ENCODE measurements at places on chromosomes 16 and 17.

- no peak for DNase-seq
Measured at GRCh38 chr16:88316941-88317612, 65.7 kb upstream of the ZNF469 start.

DNA sequence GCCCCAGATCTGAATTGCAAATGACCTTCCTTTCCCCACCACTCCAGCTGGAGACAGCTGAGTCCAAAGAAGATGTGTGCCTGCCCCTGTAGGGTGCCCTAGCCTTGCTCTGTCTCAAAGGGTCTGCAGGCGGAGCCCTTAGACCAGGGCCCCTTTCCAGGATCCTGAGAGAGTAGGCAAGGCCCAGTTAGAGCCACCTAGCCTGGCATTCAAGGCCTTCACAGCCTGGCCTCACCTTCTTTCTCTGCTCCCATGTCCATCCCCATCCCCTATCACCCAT, 66.6 kb upstream of the LHX1 start:
- no peak for DNase-seq

DNA sequence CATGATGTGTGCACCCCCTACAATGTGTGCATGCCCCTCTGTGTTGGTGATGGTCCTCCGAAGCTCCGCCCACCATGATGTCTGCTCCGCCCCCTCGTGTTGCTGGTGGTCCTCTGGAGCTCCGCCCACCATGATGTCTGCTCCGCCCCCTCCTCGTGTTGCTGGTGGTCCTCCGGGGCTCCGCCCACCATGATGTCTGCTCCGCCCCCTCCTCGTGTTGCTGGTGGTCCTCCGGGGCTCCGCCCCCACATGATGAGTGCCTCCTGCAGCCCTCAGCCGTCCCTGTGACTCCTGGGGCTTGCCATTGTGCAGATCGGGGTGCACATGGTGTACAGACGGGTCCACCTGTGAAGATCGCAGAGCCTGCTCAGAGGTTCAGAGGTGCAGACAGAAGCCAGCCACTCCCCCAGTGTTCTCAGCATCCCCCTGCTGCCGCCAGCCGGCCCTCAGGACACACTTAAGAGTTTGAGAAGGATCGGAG, 129.1 kb upstream of the CHMP6 start:
- DNase-seq, result no peak

DNA sequence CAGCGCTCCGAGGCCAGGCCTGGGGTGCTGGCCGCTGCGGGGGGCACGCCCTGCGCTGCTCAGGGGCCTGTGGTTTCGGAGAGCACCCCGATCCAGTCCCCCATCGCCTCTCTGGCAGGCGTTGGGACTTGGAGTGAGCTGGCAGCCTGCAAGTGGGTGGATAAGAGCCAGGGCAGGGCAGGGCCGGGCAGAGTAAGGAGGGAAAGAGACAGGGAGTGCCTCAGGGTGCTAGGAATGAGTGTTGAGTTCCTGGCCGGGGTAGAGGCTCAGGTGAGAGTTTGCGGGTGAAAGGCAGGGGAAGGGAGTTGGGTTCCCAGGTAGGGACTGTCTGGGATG, 1.3 kb downstream of the CDH13 start:
- peak; percentile 42 for DNase-seq

GRCh38 chr17:66963521-66963908, 992 bp upstream of the CACNG4 start:
- no peak for DNase-seq

GRCh38 chr17:8118769-8119580, 661 bp upstream of the ALOXE3 start:
- DNase-seq, result peak; percentile 89

GRCh38 chr16:85611194-85611443, 2.0 kb upstream of the GSE1 start:
- no peak for DNase-seq

DNA sequence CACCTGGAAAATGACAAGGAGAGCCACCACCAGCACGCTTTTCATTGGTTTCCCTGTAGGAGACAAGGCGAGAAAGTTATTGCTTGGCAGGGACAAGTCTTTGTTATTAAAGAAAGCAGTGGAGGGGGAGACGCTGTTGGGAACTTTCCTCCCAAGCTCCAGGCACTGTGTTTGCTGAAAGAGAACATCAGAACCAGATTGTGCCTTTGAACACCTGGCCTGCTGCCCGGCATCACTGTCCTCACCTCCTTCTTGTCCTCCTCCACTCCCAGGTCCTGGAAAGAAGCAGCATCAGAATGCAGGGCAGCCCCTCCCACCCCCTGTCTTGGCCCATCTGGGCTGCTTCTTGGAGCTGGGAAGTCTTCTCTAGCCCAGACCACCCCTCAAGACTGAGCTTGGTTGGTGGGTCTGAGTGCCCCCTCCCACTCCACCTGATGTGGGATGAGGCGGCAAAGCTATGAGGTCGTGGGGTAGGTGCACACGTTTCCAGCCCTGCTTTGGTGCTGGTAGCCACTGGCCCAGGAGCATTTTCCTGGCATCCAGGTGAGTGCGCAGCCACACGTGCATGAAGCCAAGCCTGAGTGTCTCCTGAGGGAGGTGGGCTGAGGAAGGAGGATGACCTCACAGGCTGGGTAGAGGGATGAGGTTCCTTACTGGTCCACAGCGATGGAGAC, 6.2 kb downstream of the CCR7 start:
- DNase-seq, result no peak

DNA sequence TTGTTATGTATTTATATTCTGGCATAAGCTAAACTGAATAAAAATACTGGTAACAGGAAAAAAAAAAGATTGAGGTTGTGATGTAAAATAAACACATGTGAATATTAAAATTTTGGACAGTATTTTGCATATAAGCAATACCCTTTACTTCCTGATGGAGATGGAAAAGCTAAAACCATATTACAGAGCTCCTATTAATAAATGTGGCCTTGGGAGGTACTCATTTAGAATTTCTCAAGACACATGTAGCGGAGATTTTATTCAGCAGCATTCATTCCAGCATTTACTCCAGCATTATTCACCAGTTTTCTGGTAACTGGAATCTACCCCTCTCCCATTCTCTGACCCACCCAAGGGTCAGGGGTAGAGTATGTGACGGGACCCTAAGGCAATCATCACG, 94.3 kb upstream of the AXIN2 start:
- DNase-seq, result no peak

DNA sequence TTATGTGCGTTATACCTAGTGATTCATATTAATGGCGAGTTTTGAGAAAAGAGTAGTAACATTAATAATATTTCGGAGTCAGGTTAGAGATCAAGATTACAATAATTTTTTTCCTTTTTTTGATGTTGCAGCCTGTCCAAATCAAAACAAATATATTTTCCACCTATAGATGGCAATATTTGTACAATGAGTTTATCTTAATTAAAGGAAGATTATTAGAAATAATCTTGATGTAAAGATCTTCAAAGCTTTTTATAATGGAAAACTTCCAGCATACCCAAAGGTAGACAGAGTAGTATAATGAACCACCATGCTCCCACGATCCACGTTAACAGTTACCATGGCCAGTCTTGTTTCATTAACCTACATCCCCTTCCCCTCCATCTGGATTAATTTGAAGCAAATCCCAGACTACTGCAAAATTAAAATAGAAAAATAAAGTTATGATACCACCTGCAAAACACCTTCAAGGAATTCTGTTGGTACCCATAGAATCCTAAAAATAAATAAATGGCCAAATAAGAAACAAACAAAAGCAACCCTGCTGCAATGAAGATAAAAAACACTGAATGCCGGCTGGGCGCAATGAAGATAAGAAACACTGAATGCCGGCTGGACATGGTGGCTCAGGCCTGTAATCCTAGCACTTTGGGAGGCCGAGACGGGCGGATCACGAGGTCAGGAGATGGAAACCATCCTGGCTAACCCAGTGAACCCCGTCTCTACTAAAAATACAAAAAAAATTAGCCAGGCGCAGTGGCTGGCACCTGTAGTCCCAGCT, 46.5 kb upstream of the GINS3 start:
- no peak for DNase-seq

- no peak for DNase-seq
Measured at GRCh38 chr16:58124601-58124915, 4.6 kb downstream of the CFAP20 start.

- no peak for DNase-seq
Measured at GRCh38 chr17:34173241-34173640, 81.8 kb upstream of the CCL2 start.

GRCh38 chr17:81854974-81855774, 5.2 kb downstream of the P4HB start:
- no peak for DNase-seq

- no peak for DNase-seq
Measured at GRCh38 chr17:68004201-68004600, 7.9 kb upstream of the C17orf58 start.

DNA sequence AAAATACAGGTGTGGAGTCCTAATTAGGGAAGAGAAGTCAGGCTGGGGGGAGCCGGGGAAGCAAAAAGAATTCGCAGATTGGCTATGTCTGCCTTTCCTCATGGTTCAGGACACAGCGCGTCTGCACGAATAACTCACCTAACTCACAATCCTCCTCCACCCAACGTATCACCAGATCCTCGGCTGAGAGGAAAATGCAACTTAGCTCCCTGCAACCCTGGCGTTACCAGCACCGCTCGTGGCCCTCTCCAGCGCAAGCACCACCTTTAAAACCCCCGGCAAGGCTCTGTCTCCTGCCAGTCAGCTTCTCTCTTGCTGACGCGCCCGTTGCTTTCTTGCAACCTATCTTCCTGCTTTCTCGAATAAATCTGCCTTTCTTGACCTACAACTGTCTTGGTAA, 49.8 kb upstream of the METRNL start:
- DNase-seq, result no peak

- no peak for DNase-seq
Measured at GRCh38 chr17:29008591-29008990, 2.8 kb upstream of the SEZ6 start.

DNA sequence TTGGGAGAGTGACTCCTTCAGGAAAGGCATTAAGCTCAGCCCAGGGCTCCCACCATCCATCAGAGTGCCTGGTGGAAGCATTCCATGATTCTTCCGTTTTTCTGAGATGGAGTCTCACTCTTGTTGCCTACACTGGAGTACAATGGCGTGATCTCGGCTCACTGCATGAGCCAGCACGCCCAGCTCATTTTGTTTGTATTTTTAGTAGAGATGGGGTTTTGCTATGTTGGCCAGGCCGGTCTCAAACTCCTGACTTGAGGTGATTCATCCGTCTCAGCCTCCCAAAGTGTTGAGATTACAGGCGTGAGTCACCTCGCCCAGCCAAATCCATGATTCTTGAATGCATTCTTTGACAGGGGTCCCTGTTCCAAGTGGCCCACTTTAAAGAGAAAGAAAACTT, 23.1 kb downstream of the MIS12 start:
- no peak for DNase-seq

All from SW480 (cell line).